ENCODE measurements at places on chromosomes 1 and 21. TPM values are rescaled to one million over a fixed set of nuclear protein-coding genes. Genes with fewer than 3 reads are reported as not detected.

- no peaks in the 10 kb centered on the region for H3K27me3 ChIP-seq
- DNase-seq, result no peak
- no peak overlapping the region for H3K4me3 ChIP-seq
These were observed 48.6 kb downstream of the PRKACB start for GRCh38 chr1:84192681-84193080.

Gene MAST2
- total RNA-seq, result 23.8 TPM

DNA sequence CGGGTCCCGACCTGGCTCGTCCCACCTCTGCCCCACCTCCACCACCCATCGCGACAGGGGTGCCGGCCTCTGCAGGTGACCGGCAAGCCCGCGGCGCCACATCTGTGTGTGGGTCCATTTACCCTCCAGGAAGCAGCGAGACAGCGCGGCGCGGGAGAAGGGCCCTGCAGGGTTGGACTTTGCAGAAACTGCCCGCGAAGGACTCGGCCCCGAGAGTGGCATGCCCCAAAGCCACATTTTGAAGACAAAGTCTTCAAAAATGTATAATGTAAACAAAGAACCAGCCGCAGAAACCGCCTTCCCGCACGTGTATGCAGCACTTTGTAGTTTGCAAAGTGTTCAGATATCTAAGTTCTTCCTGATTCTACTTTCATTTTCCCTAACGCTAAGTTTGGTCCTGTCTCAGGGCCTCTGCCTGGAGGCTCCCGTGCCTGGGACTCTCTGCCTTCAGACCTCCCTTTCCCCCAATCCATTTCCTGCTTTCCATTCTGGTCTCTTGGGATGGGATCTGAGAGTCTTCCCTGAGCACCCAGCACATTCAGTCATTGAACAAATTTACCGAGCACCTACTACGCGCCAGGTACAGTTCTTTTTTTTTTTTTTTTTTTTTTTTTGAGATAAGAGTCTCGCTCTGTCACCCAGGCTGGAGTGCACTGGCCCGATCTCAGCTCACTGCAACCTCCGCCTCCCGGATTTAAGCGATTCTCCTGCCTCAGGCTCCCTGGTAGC is 524 bp upstream of the TMCO4 start:
- peaks cover 21% of the 10 kb centered on the region for H3K4me1 ChIP-seq
- H3K36me3 ChIP-seq, result no peaks in the 10 kb centered on the region
- DNase-seq, result peak; percentile 58
- H3K4me3 ChIP-seq, result peak overlapping the region; percentile 40
- peak overlapping the region; percentile 94 for H3K27ac ChIP-seq

Gene MAGI3
- 22.4 TPM for total RNA-seq

DNA sequence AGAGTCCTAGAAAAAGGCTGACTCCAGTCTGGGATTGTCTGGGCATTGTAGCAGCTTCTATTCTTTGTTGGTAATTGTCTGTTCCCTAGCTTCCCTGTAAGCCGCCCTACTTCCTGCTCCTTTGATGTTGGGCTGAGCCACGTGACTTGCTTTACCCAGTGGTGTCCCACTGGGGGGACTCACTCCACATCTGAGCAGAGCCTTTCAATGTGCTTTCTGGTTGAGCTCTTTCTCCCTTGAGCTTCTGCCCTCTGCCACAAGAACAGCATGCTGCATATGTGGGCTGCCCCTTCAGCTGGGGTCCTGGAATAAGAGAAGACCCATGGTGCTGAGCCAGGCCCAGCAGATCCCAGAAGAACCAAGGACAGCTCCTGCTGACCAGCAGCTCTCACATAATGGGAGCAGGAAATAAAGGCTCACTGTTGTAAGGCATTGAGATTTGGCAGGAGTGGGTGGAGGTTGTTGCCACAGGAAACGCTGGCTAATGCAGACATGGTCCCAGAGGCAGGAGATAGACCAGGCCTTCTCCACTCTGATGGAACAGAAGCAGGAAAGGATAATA is 276.3 kb upstream of the GJB5 start:
- no peaks in the 10 kb centered on the region for H3K36me3 ChIP-seq
- DNase-seq, result no peak
- no peaks in the 10 kb centered on the region for H3K4me1 ChIP-seq
- H3K27ac ChIP-seq, result no peak overlapping the region
- H3K4me3 ChIP-seq, result no peak overlapping the region

- DNase-seq, result no peak
- H3K27me3 ChIP-seq, result no peaks in the 10 kb centered on the region
- peak overlapping the region; percentile 69 for H3K4me3 ChIP-seq
These were observed 46.5 kb upstream of the PODN start for GRCh38 chr1:53015508-53015860.

DNA sequence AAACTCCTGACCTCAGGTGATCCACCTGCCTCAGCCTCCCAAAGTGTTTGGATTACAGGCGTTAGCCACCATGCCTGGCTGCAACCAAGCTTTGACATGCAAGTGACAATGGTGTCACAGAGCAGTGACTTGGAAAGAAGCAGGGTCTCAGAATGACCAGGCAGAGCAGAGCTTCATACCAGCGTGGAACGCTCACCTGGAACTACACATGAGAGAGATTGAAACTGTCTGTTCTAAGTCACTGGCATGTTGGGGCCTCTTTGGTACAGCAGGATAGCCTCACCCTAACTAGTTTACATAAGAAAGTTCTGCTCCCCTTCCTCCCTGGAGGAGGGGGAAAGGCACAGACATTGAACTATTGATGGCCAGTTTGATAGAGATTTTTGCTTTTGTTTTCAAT is 47.5 kb upstream of the ITPKB start:
- no peak for DNase-seq
- no peaks in the 10 kb centered on the region for H3K27me3 ChIP-seq
- H3K4me3 ChIP-seq, result no peak overlapping the region
- no peak overlapping the region for H3K27ac ChIP-seq
- no peaks in the 10 kb centered on the region for H3K4me1 ChIP-seq
- no peaks in the 10 kb centered on the region for H3K36me3 ChIP-seq

Gene TEKT2
- not detected for total RNA-seq

- H3K4me3 ChIP-seq, result no peak overlapping the region
- no peaks in the 10 kb centered on the region for H3K36me3 ChIP-seq
- peak; percentile 76 for DNase-seq
- H3K4me1 ChIP-seq, result peaks cover 57% of the 10 kb centered on the region
- H3K27me3 ChIP-seq, result no peaks in the 10 kb centered on the region
These were observed 67.7 kb upstream of the RAB4A start for GRCh38 chr1:229203030-229203751.

GRCh38 chr1:211684791-211685190 is 9.4 kb upstream of the NEK2 start:
- no peaks in the 10 kb centered on the region for H3K4me1 ChIP-seq
- peak; percentile 16 for DNase-seq
- H3K36me3 ChIP-seq, result no peaks in the 10 kb centered on the region

Gene KIF14
- 2.2 TPM for total RNA-seq

Gene ANKRD34A
- 0.28 TPM for total RNA-seq

GRCh38 chr21:34363733-34364132 is at the start of gene KCNE2:
TSS of gene KCNE2 (plus strand) at chr21:34364006. CDS start at chr21:34370479, 6,473 bp downstream.
- no peaks in the 10 kb centered on the region for H3K27me3 ChIP-seq
- DNase-seq, result no peak
- H3K4me1 ChIP-seq, result no peaks in the 10 kb centered on the region
- no peak within 1 kb of the TSS for H3K27ac ChIP-seq

Gene PODN
- total RNA-seq, result 2.1 TPM

DNA sequence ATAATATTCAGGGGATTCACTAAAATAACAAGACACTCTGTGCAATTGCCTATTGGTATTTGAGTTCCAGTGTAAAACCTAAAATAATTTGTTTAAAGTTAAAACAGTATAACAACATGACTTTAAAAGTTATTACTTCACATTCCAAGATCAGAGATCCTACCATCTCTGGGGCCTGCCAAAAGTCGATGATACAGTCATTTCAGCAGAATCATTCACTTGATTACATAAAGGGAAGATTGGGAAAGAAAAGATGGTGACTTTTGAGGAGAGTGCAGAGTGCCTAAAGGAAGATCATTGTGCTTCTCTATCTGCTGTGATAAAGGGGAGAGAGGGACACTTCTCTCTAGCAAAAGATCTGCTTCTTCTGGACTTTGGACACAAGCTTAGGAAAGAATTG is 784.4 kb upstream of the ADGRL4 start:
- no peak overlapping the region for H3K4me3 ChIP-seq
- H3K27ac ChIP-seq, result no peak overlapping the region
- no peaks in the 10 kb centered on the region for H3K4me1 ChIP-seq
- no peaks in the 10 kb centered on the region for H3K36me3 ChIP-seq
- no peak for DNase-seq

Gene DNAJC6
- 5.7 TPM for total RNA-seq

GRCh38 chr1:20153000-20153418 is 13.9 kb downstream of the PLA2G2F start:
- no peak for DNase-seq
- no peaks in the 10 kb centered on the region for H3K4me1 ChIP-seq
- H3K27ac ChIP-seq, result no peak overlapping the region
- H3K36me3 ChIP-seq, result no peaks in the 10 kb centered on the region
- H3K27me3 ChIP-seq, result no peaks in the 10 kb centered on the region

Gene RGS13
- 4.4 TPM for total RNA-seq

Gene UBIAD1
- total RNA-seq, result 9.8 TPM

- no peaks in the 10 kb centered on the region for H3K36me3 ChIP-seq
- peak; percentile 41 for DNase-seq
- H3K27ac ChIP-seq, result peak overlapping the region; percentile 40
- H3K27me3 ChIP-seq, result no peaks in the 10 kb centered on the region
- H3K4me1 ChIP-seq, result peaks cover 12% of the 10 kb centered on the region
- no peak overlapping the region for H3K4me3 ChIP-seq
These were observed 19.5 kb downstream of the KIF17 start for GRCh38 chr1:20698195-20698910.

DNA sequence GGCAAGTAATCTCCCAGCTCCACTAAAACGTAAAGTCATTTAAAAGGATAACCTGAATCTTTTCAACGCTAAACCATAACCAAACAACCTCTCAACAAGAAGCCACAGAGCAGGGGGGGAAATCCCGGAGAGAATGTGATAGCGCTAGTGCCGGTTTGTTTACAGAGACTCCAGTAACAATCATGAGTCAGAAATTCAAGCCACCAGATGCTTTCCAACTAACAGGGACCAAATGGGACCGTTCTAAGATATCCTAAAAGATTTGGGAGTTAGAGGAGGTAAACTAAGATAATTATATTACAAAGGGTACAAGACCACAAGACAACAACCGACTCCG is 825 bp downstream of the DCAF8 start:
- peak; percentile 86 for DNase-seq
- H3K4me1 ChIP-seq, result peaks cover 26% of the 10 kb centered on the region
- H3K4me3 ChIP-seq, result peak overlapping the region; percentile 7
- H3K36me3 ChIP-seq, result no peaks in the 10 kb centered on the region
- no peaks in the 10 kb centered on the region for H3K27me3 ChIP-seq

Gene C1QTNF12
- 3.8 TPM for total RNA-seq

Gene IGSF9
- total RNA-seq, result 8.2 TPM

GRCh38 chr1:100979631-100980030 is 46.0 kb downstream of the DPH5 start:
- H3K4me1 ChIP-seq, result no peaks in the 10 kb centered on the region
- H3K36me3 ChIP-seq, result no peaks in the 10 kb centered on the region
- no peak overlapping the region for H3K27ac ChIP-seq
- H3K27me3 ChIP-seq, result no peaks in the 10 kb centered on the region
- H3K4me3 ChIP-seq, result no peak overlapping the region

Gene HES4
- 21.4 TPM for total RNA-seq

- H3K27me3 ChIP-seq, result no peaks in the 10 kb centered on the region
- no peaks in the 10 kb centered on the region for H3K36me3 ChIP-seq
- H3K4me1 ChIP-seq, result peaks cover 9% of the 10 kb centered on the region
- no peak for DNase-seq
These were observed 2.2 kb downstream of the CYB5R1 start for GRCh38 chr1:202964791-202965410.

DNA sequence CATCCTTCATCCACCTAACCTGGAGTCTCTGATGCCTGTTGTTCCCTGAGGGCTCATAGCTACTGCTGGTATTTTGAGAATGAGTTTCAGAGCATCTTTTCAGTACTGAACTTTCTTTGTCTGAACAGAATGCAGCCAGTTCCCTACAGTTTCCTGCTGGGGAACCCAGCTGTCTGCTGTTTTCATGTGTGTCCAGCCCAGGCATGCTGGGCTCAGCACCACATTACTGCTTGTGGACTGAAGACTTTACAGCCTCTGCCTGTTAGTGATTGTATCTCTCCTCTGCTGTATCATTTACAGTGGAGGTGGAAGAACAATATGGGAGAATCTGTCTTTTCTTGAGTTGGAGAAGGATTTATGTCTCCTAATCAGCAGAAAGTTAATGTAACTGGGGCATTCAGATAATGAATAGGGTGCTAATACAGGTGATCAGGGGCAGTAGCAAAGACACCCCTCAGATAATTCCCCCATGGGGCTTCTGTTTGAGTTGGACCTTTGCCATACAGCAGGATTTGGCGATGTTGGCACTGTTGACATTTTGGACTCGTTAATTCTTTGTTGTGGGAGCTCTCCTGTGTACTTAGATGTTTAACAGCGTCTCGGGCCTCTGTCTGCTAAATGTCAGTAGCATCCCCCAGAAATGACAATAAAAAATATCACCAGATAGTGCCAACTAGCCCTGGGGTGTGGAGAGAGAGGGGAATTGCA is 207.7 kb downstream of the HHAT start:
- no peaks in the 10 kb centered on the region for H3K4me1 ChIP-seq
- H3K4me3 ChIP-seq, result no peak overlapping the region
- no peak overlapping the region for H3K27ac ChIP-seq

- no peak overlapping the region for H3K27ac ChIP-seq
- H3K27me3 ChIP-seq, result peaks cover 42% of the 10 kb centered on the region
- peak overlapping the region; percentile 65 for H3K4me3 ChIP-seq
- peaks cover 27% of the 10 kb centered on the region for H3K4me1 ChIP-seq
These were observed 476 bp downstream of the BATF3 start for GRCh38 chr1:212699104-212699624.

DNA sequence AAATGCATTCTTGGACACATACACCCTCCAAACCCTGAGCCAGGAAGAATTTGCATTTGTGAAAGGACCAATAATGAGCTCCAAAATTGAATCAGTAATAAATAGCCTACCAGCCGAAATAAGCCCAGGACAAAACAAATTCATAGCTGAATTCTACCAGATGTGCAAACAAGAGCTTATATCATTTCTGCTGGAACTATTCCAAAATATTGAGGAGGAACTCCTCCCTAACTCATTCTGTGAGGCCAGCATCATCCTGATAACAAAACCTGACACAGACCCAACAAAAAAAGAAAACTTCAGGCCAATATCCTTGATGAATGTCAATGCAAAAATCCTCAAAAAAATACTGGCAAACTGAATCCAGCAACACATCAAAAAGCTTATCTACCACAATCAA is 6.7 kb downstream of the SPRR2E start:
- H3K27me3 ChIP-seq, result no peaks in the 10 kb centered on the region
- H3K36me3 ChIP-seq, result no peaks in the 10 kb centered on the region
- DNase-seq, result no peak
- no peaks in the 10 kb centered on the region for H3K4me1 ChIP-seq
- H3K4me3 ChIP-seq, result no peak overlapping the region

Gene AVPR1B
- not detected for total RNA-seq

Gene EPHB2
- 11.9 TPM for total RNA-seq

- H3K27me3 ChIP-seq, result no peaks in the 10 kb centered on the region
- H3K4me3 ChIP-seq, result no peak overlapping the region
- no peak overlapping the region for H3K27ac ChIP-seq
- no peak for DNase-seq
- peaks cover 4% of the 10 kb centered on the region for H3K4me1 ChIP-seq
These were observed 11.2 kb downstream of the MYOC start for GRCh38 chr1:171641076-171641864.

Gene E2F2
- total RNA-seq, result 0.76 TPM

- no peak overlapping the region for H3K4me3 ChIP-seq
- no peak overlapping the region for H3K27ac ChIP-seq
- peaks cover 13% of the 10 kb centered on the region for H3K4me1 ChIP-seq
- H3K27me3 ChIP-seq, result no peaks in the 10 kb centered on the region
- no peak for DNase-seq
- no peaks in the 10 kb centered on the region for H3K36me3 ChIP-seq
These were observed 55.9 kb downstream of the ZBTB18 start for GRCh38 chr1:244106837-244107493.

All from hepatocyte (in vitro differentiated cells).